ENCODE measurements at places on chromosomes 16 and 17.

- no peak for DNase-seq
Observed at GRCh38 chr17:52110923-52111581, 47.5 kb downstream of the CA10 start.

DNA sequence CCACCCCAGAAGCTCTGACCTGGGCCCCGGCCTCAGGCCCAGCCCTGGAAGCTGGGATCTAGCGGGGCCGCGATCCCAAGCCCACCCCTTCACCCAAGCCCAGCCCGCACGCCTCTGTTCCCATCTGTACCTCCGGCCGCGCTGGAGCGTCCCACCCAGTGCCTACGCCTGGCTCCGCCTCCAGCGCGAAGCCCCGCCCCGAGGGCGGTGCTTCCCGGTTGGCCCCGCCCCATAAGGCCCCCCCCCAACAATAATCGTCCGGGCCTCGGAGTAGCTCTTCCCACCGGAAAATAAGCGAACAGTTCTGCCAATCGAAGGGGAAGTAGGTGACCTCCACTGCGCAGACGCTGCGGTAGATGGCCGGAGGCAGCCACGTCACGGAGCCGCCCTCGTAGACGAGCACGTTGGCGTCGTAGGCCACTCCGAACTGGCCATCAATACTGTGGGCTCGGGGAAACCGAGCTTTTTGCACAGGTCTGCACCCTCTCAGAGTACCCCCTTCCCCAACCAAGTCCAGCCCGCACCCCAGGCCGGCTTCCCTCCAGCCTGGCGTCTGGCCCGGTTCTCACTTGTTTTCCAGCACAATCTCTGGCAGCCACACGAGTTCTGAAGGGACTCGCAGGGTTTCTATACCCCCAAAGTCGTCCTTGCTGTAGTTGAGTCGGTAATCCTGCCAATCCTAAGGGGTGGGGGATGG is 1.1 kb downstream of the CHRNE start:
- peak; percentile 49 for DNase-seq

DNA sequence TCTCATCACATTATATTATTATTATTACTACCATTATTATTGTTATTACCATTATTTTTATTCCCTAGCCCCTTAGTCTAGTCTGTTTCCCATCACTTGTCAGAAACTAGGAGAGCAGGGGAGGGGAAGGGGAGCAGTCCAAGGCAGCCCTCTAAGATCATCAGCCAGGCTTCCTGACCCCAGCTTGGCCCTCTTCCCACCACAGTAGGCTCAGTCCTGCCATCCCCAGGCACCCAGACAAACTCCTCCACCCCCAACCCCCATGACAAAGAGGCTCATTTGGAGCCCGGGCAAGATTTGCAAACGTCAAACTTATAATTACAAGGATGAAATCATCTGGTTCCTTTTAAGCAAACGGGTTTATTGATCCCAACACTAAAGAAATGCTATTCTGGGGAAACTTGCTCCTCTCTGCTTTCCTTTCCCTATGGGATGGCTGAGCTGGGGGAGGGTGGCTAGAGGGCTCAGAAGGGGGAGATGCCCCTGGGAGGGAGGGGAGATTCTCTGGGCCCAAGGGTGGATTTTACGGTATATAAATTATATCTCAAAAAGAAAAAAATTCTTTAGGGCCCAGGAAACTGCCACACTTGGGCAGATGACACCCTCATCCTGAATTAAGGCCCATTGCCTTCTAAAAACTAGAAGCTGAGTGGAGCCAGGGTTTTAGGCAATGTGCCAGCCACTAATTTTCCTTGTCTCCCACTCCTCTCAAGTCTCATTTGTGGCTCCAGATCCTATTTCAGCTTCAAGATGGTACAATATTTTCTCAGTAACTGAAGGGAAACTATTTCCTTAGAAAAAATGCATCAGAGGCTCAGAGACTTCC is 4.4 kb upstream of the CBFB start:
- DNase-seq, result no peak

DNA sequence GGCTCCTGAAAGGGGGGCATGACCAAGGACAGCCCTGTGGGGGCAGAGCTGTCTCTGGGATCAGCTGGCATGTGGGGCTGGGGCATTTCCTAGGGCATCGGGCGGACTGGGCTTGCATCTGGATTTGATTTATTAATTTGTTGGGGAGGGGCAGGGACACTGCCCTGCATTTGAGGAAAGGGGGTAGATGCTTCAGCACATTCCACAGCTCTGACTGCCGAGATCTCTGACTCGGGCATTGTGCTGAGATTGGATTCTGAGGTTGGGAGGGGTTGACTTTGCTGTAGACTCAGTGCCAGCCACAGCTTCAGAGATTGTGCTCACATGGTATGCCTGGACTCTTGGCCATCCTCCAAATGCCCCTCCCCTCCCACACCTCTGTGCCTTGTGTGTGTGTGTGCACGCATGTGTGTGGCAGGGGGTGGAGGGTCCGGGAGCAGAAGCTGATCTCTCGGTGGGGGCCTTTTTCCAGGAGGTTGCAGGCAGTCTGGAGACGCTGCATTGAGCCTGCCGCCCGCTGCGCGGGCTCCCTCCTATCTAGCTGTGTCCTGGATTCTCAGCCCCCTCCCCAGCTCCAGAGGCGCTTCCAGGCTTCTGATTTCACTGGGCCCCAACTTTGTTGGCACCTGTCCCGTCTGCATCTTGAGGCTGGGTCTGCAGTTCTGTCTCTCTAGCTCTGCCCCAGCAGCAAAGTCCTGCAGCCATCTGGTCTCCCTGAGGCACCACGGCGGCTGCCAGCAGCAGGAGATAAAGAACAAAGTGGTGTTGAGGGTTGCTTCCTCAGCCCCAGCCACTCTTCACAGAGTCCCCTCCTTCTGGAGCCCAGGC is 14.9 kb downstream of the IGFBP4 start:
- DNase-seq, result no peak

- no peak for DNase-seq
Observed at GRCh38 chr17:76421044-76421407, 31.9 kb downstream of the UBE2O start.

GRCh38 chr17:59315866-59316265 is 15.6 kb upstream of the YPEL2 start:
- DNase-seq, result no peak

GRCh38 chr17:6231886-6232731 is 161.9 kb downstream of the WSCD1 start:
- DNase-seq, result no peak

GRCh38 chr16:66231452-66232160 is 134.9 kb upstream of the CDH5 start:
- no peak for DNase-seq

- DNase-seq, result peak; percentile 84
Observed at GRCh38 chr17:51128076-51128475, 7.4 kb upstream of the SPAG9 start.

GRCh38 chr16:28616636-28617035 is 6.8 kb upstream of the SULT1A1 start:
- DNase-seq, result no peak

DNA sequence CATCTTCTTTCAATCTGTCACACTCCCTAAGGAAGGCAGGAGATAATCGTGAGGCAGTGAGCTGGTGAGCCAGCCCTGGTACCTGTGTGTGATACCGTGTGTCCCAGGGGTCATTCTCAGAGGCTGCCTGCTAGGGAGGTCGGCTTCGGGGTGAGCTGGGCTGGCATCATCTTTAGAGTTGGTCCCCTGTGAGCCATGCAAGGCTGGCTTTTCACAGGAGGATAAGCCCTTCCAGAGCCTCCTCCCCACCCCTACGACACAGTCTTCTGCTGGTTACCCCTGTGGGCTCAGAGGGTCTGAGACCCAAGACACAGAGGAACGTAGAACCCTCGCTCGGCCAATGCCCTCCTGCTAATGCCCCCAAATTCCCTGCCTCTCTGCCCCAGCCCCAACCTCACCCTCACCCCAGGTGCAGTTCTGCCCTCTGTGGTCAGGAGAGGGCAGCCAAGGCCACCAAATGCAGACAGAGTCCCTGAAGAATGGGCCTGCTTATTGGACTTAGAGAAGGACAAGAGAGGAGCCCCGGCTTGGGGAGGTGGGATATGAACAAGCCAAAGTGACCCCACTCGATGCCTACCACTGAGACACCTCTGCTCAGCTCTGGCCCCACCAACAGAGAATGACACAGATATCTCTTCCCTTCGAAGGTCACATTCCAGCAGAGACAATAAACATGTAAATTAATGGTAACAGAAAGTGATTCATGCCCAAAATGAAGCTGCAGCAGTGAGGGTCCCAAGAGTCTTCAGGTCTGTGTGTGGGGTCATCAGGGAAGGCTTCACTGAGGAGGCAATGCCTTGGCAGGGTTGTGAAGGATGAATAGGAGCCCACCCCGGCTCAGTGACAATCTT is 80.8 kb upstream of the CCL1 start:
- DNase-seq, result no peak

- no peak for DNase-seq
Observed at GRCh38 chr17:76599694-76600460, 14.2 kb upstream of the ST6GALNAC2 start.

- DNase-seq, result no peak
Observed at GRCh38 chr17:50875074-50875473, 8.9 kb upstream of the TOB1 start.

DNA sequence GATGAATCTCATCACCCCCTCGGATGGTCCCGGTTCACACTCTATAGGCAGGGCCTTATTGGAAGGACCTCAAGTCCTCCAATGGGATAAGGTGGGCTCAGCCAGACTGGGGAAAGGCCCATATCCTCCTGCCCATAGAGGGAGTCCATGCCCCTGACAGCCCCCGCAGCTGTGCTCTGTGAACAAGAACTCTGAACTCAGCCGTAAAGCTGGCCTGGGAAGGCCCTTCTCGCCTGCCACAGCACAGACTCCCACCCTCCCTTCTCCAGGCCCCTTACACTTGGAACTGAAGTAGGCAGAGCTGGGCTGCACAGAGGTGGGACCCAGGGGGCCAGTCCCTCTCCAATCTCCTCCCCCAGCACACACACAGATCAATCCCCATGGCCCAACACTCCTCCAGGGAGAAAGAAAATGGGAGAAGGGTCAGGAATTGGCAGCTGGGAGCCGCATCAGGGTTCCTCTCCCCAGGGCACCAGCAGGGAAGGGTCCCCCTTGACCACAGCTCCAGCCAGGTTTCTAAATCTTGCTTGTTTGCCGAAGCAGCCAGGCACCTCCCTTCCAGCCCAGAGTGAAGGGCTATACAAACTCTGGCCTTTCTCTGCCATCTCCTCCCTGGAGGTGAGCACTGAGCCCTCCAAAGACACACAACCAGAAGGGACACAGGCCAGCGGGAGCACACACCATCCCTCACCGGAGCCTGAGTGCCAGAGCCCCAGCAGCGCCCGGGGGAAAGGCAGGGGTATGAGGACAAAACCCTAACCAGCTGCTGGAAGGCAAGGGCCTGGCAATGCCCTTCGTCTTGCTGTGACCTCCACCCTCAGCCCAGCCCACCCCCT is 454.1 kb downstream of the SOX9 start:
- no peak for DNase-seq

GRCh38 chr16:15855704-15856003 is 1.2 kb downstream of the MYH11 start:
- no peak for DNase-seq

DNA sequence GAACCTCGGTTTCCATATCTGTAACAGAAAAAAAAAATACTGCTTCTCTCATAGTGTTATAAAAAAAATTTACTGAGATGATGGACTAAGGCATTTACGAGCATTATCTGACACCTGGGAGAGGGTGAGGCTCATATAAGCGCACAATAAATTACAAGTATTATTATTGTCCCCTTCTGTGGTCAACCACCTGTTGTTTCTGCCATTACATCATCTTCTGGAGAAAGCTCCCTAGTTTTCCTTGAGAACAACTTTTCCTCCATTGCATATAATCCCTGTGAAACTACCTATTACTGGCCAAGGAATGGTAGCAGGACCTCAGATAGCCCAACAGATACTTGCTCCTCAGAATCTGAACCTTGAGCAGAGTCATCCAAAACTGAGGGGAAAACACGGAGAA is 11.7 kb upstream of the GGA2 start:
- no peak for DNase-seq

DNA sequence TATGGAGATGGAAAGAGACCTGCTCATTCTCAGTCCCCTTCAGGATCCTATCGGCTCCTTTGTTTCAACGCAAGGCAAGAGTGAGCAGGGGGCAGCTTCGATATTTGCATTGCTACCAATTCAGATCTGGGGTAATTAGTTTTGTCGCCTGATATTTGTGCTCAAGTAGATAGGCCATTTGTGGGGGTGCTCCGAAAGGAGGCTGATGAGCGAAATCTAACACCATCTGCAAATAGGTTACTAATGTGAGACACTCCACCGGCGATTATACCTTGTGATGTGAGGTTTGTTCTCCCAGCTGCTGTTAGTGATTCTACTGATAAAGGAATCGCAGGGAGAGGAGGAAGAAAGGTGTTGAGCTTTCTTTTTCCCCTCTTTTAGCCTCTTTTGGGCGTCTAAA is 31.5 kb downstream of the WSCD1 start:
- DNase-seq, result no peak

GRCh38 chr17:3639981-3640596 is 3.5 kb downstream of the CTNS start:
- peak; percentile 55 for DNase-seq

DNA sequence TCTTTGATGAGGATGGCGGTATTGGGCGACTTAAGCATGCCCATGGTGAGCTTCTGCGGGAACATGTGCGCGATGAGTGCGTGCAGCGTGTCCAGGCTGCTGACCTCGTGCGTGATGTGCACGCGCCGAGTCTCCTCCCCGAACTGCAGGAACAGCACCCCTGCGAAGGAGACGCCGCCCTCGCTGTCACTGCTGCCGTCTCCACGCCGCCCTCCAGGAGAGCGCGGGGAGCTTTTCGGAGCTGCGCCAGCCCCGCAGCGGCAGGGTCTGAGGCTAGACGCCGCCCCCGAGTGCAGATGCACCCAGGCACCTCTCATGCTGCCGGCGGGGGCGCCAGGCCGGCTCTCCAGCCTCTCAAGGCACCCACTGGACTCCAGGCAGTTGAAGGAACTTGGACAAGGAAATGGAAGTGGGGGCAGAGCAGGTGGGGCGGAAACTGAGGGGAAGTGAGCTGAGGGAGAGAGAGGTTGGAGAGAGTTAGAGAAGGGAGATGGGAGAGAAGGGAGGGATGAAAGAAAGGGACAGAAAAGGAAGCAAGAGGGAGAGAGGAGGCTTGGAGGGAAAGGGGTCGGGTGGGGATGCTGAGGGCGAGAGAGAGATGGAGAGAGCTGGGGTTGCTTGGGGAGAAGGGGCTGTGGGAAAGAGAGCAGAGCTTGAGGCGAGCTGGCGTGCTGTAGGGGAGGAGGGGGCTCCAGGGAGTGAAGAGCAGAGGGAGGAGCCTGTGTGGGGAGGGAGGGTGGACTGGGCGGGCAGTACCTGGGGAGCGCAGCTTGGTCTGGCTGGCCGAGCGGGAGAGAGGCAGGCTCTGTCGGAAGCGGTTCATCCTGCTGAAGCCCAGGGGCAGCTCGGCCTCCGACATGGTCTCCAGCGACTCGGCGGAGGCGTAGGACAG is 42.1 kb downstream of the SRCIN1 start:
- DNase-seq, result no peak

DNA sequence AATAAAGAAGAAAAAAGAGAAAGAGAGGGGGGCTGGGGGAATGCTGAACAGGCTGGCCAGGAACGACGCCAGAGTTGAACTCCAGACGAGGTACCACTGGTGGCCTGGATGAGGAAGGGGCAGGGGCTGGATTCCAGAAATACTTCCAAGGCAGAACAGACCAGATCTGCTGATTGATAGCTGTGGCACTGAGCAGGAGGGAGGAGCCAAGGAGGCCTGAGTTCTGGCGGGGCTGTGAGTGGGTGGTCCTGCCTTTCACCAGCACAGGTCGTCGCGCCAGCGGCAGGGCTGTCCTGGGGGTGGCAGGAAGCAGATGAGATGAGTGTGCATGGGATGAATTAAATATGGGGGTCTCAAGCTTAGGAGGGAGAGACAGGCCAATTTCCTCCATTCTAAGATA is 5.5 kb downstream of the CCDC42 start:
- no peak for DNase-seq

- no peak for DNase-seq
Observed at GRCh38 chr17:27323538-27324215, 29.8 kb downstream of the WSB1 start.
